ENCODE measurements at places on chromosomes 12 and 14.

- peak; percentile 54 for DNase-seq
These were observed 142.8 kb downstream of the SLC8A3 start for GRCh38 chr14:70045844-70046535.

- no peak for DNase-seq
These were observed 17.8 kb downstream of the ZBTB42 start for GRCh38 chr14:104818714-104819161.

- DNase-seq = no peak
These were observed 21.0 kb upstream of the CIPC start for GRCh38 chr14:77077040-77077439.

- DNase-seq = no peak
These were observed 36.0 kb downstream of the RASSF3 start for GRCh38 chr12:64646318-64646717.

- DNase-seq = no peak
These were observed 1322.1 kb downstream of the TMEM121 start for GRCh38 chr14:106848330-106849121.

DNA sequence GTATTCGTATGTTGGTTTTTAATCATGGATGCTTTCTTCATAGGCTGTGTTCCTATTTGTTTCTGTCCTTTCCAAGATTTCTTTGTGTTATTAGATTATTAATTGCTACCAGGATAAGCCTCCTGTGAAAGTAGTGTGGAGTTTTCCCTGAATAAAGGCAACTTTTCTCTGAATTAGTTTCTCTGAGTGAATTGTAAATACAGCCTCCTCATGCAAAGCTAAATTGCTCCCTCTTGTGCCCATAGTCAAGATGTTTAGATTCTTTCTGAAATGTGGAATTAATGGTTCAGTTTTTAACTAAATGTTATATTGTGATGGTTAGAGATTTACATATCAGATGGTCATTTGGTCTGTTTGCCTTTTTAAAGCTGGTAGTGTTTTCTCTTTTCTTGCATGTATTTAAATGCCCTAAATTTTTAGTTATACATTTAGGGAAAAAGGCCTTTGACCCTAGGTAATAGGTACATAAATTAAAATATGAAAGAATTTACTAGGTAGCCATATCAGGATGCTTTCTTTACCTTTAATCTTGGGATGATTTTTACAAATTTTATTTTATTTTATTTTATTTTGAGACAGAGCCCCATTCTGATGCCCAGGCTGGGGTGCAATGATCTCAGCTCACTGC, 8.9 kb downstream of the APAF1 start:
- DNase-seq = peak; percentile 45

GRCh38 chr12:102781117-102781516, 135.9 kb downstream of the PAH start:
- DNase-seq = no peak

Measured in HuH-7.5 (cell line).